ENCODE measurements at places on chromosomes 12 and 14.

- H3K27me3 ChIP-seq: no peaks in the 10 kb centered on the region
- no peak overlapping the region for H3K4me3 ChIP-seq
- H3K4me1 ChIP-seq: no peaks in the 10 kb centered on the region
- H3K27ac ChIP-seq: no peak overlapping the region
- no peak for DNase-seq
Observed at GRCh38 chr12:103852498-103852997, 11.5 kb upstream of the NT5DC3 start.

DNA sequence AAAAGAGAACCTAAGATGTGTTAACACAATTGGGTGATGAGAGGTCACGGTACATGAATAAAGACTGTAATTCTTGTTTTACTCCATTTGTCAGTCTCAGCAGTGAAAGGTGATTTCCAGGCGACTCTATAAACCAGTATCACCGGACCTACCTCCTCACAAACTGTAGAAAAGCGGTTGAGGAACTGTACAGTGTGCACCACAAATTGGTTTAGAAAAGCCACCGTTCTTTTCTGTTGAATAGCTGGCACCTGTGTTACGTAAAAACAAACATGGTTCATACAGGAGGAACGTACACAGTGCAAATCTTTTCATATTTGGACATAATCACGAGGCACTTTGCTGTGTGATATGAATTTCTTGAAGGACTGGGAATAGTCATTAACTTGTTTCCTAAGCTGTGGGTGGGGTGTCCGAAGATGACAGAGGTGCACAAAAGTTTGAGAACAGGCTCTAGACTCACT is 663 bp downstream of the WASHC3 start:
- H3K27me3 ChIP-seq: no peaks in the 10 kb centered on the region
- peak overlapping the region; percentile 86 for H3K27ac ChIP-seq
- peaks cover 16% of the 10 kb centered on the region for H3K4me1 ChIP-seq
- DNase-seq: peak; percentile 16

DNA sequence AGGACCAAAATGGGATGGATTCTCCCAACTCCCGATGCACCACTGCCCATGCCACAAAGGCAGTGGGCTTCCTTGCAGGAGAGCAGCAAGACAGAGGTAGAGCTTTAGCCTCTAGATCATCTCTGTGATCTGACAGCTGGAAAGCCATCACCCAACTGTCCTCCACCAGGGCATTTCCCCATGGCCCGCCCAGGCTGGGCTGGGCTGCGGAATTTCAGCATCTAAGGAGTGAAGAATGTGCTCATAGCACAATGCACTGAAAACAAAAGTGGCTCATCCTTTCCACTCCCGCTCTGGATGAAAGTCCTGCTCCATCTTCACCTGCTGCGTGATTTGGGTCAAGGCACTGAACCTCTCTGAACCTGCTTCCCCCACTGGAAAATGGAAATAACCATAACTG is 5.6 kb downstream of the SYNE3 start:
- H3K36me3 ChIP-seq: no peaks in the 10 kb centered on the region
- H3K4me1 ChIP-seq: peaks cover 28% of the 10 kb centered on the region
- no peak for DNase-seq
- no peak overlapping the region for H3K4me3 ChIP-seq
- no peak overlapping the region for H3K27ac ChIP-seq

GRCh38 chr14:55671641-55672040 is 91.6 kb downstream of the KTN1 start:
- DNase-seq: no peak
- no peaks in the 10 kb centered on the region for H3K4me1 ChIP-seq
- no peak overlapping the region for H3K27ac ChIP-seq
- no peak overlapping the region for H3K4me3 ChIP-seq
- no peaks in the 10 kb centered on the region for H3K27me3 ChIP-seq
- peaks cover 17% of the 10 kb centered on the region for H3K36me3 ChIP-seq

DNA sequence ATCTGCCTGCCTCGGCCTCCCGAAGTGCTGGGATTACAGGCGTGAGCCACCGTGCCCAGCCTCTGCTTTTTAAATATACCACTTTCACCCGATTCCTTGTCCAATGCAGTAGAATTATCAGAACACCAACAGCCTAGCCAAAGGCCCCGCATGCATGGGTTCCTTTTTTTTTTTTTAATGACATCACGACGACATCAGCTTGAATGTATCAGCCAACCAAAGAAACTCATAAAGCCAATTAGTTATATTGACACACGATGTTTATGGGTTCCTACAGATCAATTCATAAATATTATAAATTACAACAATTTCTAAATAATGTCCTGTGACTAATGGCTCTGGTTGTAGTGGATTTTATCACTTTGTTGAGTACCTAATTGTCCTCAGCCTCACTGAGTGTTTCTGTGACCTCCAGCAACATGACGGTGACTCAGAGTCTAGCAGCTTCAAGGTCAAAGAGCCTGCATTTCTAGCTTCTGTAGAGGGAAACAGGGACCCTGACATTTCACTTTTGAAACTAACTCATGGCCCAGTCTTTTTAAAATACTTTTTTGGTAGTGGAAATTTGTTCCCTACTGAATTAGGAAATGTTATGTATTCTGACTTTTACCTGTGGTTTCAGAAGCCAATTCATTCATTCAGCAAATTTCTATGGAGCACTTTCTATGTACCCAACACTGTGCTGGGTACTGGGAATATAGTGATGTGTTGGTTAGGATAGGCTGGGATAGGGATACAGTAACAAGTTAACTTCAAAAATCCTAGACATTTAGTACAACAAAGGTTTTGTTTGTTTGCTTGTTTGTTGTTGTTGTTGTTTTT is 144.1 kb downstream of the SUDS3 start:
- DNase-seq: no peak
- no peaks in the 10 kb centered on the region for H3K4me1 ChIP-seq
- no peak overlapping the region for H3K4me3 ChIP-seq
- no peak overlapping the region for H3K27ac ChIP-seq

DNA sequence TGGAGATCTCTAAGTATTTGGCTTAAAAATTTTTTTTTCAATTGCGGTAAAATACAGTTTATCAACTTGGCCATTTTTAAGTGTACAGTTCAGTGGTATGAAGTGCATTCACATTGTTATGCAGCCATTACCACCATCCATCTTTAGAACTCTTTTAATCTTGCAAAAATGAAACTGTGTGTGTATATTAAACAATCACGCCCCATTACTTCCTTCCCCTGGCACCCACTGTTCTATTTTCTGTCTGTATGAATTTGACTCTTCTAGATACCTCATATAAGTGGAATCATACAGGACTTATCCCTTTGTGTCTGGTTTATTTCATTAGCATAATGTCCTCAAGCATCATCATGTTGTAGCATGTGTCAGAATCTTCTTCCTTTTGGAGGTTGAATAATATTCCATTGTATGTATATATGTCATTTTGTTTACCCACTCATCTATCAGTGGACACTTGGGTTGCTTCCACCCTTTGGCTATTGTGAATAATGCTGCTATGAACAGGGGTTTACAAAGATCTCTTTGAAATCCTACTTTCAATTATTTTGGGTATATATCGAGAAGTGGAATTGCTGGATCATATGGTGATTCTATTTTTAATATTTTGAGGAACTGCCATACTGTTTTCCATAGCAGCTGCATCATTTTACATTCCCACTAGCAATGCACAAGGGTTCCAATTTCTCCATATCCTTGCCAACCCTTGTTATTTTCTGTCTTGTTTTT is 62.9 kb downstream of the SAMD4A start:
- H3K4me3 ChIP-seq: no peak overlapping the region
- H3K4me1 ChIP-seq: peaks cover 39% of the 10 kb centered on the region
- H3K36me3 ChIP-seq: no peaks in the 10 kb centered on the region
- H3K27ac ChIP-seq: no peak overlapping the region
- DNase-seq: no peak
- no peaks in the 10 kb centered on the region for H3K27me3 ChIP-seq

DNA sequence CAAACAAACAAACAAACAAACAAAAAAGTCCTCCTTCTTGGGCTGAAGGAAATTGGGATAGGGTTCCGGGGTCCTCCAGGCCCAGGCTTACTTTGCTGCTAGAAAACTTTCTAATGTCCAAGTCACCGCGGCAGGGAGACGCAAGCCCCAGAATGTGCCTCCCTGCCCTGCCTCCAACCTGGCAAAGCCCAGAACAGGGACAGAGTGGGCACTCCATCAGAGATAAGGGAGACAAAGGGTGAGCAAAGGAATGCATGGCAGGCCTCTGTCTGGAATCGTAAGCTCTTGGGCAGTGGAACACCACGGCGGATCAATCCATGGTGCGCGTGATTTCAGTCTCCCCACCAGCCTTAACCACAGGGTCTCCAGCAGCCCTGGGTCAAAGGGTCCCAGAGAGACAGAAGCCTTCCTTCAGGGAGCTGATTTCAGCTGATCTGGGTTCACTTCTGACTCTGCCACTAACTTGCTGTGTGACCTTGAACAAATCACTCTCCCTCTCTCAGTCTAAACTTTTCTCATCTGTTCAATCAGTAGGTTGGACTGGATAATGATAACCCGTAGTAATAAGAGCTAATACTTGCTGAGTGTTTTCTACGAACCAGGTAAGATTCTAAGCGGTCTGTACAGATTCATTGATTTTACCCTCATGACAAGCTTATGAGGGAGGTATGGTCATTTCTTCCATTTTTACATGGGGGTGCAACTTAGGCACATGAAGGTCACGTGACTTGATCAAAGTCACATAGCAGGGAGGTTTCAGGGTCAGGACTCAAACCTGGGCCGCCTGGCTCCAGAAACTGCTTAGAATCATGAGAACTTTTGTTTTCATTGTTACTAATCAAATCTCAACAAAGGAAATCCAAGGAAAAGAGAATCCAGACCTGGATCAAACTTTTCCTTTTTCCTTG is 12.7 kb downstream of the RILPL1 start:
- no peak for DNase-seq
- no peak overlapping the region for H3K4me3 ChIP-seq
- H3K27me3 ChIP-seq: no peaks in the 10 kb centered on the region
- H3K36me3 ChIP-seq: peaks cover 9% of the 10 kb centered on the region

DNA sequence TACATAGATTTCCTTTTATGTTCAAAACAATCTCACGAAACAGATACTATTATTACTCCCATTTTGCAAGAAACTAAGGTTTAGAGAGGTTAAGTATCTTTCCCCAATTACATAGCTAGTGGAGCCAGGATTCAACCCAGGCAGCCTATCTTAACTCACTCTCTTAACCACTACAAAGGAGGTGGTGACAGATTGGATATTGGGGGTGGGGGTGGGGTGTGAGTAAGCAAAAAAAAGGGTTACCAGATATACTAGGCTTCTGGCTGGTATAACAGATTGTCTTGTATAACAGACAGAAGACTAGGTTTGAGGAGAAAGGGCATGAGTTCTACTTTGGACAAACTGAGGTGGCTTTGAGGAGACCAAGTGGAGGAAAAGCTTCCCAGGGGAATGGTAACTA is 2.1 kb downstream of the GMFB start:
- H3K36me3 ChIP-seq: peaks cover 14% of the 10 kb centered on the region
- H3K27ac ChIP-seq: no peak overlapping the region
- H3K27me3 ChIP-seq: no peaks in the 10 kb centered on the region
- DNase-seq: no peak

GRCh38 chr14:76236172-76237130 is 84.7 kb downstream of the GPATCH2L start:
- H3K4me3 ChIP-seq: no peak overlapping the region
- H3K36me3 ChIP-seq: no peaks in the 10 kb centered on the region
- no peaks in the 10 kb centered on the region for H3K27me3 ChIP-seq
- no peak for DNase-seq
- H3K4me1 ChIP-seq: no peaks in the 10 kb centered on the region
- H3K27ac ChIP-seq: no peak overlapping the region

- H3K4me3 ChIP-seq: no peak within 1 kb of the TSS
- no peak within 1 kb of the TSS for H3K27ac ChIP-seq
- DNase-seq: no peak
Observed at GRCh38 chr12:118981285-118982211, at the start of gene SRRM4. SRRM4 (plus strand) TSS chr12:118981541; CDS start chr12:118981883, 342 bp downstream.

- no peak overlapping the region for H3K27ac ChIP-seq
- H3K27me3 ChIP-seq: no peaks in the 10 kb centered on the region
- H3K4me1 ChIP-seq: peaks cover 21% of the 10 kb centered on the region
- DNase-seq: peak; percentile 40
- no peak overlapping the region for H3K4me3 ChIP-seq
Observed at GRCh38 chr12:46609273-46609623, 216.5 kb downstream of the SLC38A4 start.

GRCh38 chr12:18979401-18980126 is 150.0 kb upstream of the PLEKHA5 start:
- no peaks in the 10 kb centered on the region for H3K4me1 ChIP-seq
- DNase-seq: no peak
- H3K27me3 ChIP-seq: no peaks in the 10 kb centered on the region
- H3K4me3 ChIP-seq: no peak overlapping the region
- no peak overlapping the region for H3K27ac ChIP-seq
- H3K36me3 ChIP-seq: no peaks in the 10 kb centered on the region

- DNase-seq: no peak
- H3K4me3 ChIP-seq: no peak overlapping the region
- H3K4me1 ChIP-seq: no peaks in the 10 kb centered on the region
- H3K27ac ChIP-seq: no peak overlapping the region
Observed at GRCh38 chr12:122855928-122856831, 20.9 kb downstream of the HIP1R start.

GRCh38 chr12:106317406-106318082 is 15.0 kb downstream of the TCP11L2 start:
- peaks cover 23% of the 10 kb centered on the region for H3K36me3 ChIP-seq
- H3K4me1 ChIP-seq: no peaks in the 10 kb centered on the region
- no peak for DNase-seq
- no peaks in the 10 kb centered on the region for H3K27me3 ChIP-seq
- no peak overlapping the region for H3K27ac ChIP-seq

GRCh38 chr14:76688383-76688671 is 72.9 kb upstream of the VASH1 start:
- no peaks in the 10 kb centered on the region for H3K27me3 ChIP-seq
- H3K27ac ChIP-seq: no peak overlapping the region
- no peaks in the 10 kb centered on the region for H3K36me3 ChIP-seq
- H3K4me1 ChIP-seq: no peaks in the 10 kb centered on the region

DNA sequence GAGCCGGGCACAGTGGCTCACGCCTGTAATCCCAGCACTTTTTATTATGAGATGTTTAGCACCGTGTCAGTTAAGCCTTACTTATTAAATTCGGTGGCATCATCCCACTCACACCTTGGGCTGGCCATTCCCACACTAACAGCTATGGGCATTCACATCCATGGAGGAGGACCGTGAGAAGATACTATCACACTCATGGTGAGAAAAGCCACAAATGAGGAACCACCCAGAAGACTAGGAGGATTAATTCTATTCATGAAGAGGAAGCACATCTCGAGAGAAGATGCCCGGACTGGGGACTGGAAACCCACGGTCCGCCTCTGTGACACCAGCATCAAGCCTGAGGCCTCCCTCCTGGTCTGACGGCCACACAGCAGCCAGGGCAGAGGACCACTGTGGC is 4.9 kb downstream of the CDC42BPB start:
- no peaks in the 10 kb centered on the region for H3K4me1 ChIP-seq
- no peaks in the 10 kb centered on the region for H3K36me3 ChIP-seq
- no peak for DNase-seq
- no peak overlapping the region for H3K27ac ChIP-seq
- H3K27me3 ChIP-seq: peaks cover 4% of the 10 kb centered on the region

GRCh38 chr14:80996049-80996901 is 40.9 kb downstream of the TSHR start:
- H3K27ac ChIP-seq: no peak overlapping the region
- peak; percentile 37 for DNase-seq
- H3K4me3 ChIP-seq: no peak overlapping the region
- H3K27me3 ChIP-seq: no peaks in the 10 kb centered on the region

Data from naive thymus-derived CD4-positive, alpha-beta T cell (primary cell).